ENCODE measurements at places on chromosomes 16 and 17.

- no peak for DNase-seq
Measured at GRCh38 chr16:77327717-77328116, 107.1 kb downstream of the ADAMTS18 start.

- no peak for DNase-seq
Measured at GRCh38 chr16:85869785-85870558, 29.0 kb upstream of the IRF8 start.

DNA sequence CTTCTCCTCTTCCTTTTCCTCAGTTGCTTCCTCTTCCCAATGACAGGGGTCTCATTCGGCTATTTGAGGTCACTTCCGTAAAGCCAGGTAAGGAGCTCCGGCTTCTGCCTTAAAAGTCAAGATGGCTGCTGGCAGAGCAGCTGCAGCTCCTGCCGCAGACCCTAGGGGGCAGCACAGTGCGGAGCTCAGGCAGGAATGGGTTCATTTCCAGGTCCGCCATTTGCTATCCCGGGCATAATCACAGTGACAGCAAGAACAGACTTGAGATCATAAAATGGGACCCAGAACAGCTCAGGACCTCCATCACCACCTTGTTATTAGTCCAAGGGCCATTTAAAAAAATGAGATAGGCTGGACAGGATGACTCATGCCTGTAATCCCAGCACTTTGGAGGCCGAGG lies 199.5 kb downstream of the ZNF18 start:
- no peak for DNase-seq

- DNase-seq = no peak
Measured at GRCh38 chr17:72234985-72235384, 114.2 kb downstream of the SOX9 start.

DNA sequence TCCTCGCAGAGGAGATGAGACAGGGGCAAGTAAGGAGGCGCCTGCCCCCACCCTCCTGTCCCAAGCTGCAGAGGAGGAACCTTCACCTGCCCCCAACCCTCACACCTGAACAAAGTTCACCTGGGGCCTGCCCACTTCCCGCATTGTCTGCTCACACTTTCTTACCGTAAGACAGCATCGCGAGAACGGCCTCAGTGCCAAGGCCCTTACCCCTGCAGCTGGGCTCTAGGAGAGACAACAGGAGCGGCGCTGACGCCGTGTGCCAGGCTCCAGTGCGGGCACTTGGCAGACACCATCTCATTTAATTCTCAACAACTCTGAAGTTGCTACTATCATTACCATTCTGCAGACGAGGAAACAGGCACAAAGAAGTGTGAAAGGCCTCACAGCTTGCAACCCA lies 4.1 kb downstream of the NAT9 start:
- no peak for DNase-seq

DNA sequence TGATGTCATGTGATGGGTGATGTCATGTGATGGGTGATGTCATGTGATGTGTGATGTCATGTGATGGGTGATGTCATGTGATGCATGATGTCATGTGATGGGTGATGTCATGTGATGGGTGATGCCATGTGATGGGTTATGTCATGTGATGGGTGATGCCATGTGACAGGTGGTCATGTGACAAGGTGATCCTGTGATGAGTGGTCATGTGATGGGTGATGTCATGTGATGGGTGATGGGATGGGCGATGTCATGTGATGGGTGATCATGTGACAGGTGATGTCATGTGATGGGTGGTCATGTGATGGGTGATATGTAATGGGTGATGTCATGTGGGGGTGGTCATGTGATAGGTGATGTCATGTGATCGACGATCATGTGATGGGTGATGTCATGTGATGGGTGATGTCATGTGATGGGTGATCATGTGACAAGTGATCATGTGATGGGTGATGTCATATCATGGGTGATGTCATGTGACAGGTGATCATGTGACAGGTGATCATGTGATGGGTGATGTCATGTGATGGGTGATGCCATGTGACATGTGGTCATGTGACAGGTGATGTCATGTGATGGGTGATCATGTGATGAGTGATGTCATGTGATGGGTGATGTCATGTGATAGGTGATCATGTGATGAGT lies 17.2 kb downstream of the CD300LB start:
- no peak for DNase-seq

DNA sequence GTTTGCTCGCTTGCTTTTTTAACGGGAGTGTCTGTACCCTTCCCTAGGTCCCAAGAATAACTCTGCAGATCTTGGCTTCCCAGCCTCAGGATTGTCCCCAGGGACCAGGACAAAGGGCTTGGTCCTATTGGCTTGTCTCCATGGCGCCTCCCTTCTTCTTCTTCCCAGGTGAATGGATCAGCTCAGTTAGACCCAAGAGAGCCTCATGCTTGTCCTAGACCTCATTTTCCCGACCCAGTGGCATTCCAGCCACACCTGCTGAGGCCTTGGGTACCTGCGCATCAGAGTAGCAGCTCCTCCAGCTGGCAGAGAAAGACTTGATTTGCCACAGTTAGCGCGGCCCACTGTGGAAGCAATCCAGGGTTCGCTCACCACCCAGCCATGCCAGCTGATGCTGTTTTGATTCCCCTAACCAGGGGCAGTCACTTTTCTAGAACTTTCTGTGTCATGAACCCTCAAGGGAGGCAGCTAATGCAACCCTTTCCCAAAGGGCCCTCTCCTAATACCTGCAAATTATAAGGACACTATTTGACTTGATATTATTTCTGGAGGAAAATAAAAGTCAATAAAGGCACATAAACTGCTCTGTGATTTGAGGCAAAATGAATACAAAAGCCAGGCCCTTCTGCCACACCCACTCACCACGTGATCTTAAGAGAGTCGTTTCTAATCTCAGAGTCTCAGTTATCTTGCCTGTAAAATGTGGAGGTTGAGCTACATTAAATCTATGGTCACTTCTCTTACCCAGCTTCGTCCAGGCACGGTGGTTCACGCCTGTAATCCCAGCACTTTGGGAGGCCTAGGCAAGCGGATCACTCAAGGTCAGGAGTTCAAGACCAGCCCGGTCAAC lies 13.9 kb downstream of the GPR142 start:
- no peak for DNase-seq

DNA sequence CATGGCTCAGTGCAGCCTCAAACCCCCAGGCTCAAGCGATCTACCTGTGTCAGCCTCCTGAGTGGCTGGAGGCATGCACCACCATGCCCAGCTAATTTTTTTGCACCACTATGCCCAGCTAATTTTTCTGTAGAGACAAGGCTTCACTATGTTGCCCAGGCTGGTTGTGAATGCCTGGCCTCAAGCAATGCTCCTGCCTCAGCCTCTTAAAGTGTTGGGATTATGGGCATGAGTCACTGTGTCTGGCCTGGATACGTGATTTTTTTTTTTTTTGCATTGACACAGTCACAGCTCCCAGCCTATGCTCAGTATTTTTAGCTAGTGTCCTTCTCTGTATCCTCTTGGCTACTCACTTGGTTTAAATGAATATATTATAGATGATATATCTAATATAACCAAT lies 377.0 kb upstream of the TNRC6C start:
- DNase-seq = no peak

DNA sequence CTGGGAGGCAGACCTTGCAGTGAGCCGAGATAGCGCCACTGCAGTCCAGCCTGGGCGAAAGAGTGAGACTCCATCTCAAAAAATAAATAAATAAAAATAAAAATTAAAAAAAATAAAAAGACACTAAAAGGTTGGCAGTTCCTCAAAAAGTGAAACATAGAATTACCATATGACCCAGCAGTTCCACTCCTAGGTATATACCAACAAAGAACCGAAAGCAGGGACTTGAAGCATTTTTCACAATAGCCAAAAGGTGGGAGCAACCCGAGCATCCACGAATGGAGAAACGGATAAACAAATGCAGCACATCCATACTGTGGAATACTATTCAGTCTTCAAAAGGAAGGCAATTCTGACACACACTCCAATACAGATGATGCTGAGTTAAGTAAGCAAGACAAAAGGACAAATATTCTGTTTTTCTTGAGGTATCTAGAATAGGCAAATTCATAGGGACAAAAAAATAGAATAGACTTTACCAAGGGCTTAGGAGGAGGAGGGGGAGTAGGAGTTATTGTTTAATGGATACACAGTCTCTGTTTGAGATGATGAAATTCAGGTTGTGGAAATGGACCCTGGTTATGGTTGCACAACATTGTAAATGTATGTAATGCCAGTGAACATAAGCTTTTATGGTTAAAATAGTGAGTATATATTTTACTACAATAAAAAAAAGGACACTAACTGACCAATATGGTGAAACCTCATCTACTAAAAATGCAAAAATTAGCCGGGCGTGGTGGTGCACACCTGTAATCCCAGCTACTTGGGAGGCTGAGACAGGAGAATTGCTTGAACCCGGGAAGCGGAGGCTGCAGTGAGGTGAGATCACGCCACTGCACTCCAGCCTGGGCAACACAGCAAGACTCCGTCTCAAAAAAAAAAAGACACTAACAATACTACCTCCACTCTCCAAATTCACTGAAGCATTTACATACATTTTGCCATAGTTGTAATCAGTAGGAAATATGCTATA lies 27.0 kb upstream of the SLC35B1 start:
- no peak for DNase-seq

DNA sequence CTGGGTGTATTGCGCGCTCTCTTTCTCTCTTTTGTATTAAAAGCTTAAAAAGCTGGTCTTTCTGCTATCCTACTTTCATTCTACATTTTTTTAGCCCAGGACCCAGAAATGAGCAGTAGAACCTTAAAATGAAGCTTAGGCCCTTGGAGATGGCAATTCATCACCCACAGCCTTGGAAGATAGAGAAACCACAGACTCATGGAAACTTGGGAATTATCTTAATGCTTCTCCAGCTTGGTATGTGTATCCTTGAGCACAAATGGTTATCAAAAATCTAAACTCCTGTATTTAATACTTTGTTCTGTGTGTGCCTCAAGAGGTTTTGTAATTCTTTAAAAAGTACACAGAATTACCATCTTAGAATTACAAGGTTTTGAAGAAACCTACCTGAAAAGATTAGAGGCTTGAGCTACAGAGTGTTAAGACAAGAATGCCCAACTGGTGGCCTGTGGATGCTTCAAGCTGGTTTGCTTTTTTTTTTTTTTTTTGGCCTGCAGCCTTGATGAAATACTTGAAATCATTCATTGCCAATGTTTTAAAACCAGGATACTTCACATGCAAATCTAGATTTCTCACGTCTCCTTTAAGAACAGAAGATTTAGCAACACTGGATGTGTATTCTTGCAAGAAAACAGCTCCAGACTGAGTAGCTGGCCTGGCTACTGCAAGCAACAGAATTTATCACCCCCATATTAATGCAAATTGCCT lies 105.0 kb downstream of the XYLT1 start:
- no peak for DNase-seq

DNA sequence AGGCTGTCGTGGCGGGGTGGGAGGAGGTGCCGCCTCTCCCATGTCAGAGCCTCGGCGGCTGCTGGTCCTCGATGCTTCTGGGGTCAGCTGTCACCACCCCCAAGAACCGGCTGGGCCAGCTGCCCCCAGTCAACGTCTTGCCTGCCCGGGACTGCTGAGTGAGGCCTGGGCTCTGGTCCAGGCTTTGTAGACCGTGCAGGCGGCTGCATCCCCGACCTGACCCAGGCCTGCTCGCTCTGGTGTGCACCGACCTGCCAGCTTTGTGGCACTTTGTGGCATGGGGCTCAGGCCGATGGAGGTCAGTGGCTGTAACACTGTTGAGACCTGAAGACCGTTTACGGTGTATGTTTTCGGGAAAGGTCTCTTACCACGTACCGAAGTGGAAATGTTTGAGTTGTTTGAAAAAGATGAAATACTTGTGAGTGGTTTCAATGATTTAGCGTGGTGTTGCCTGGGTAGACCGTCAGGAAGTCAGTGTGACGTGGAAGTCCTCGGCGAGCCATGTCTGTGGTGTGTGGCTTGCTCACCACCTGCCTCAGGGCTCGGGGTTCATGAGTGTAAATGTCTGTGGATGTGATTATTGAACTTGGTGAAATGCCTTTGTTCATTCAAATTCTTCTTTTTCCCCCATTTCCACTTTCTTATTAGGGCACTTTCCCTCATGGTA lies 53.2 kb upstream of the ZNF750 start:
- DNase-seq = no peak

DNA sequence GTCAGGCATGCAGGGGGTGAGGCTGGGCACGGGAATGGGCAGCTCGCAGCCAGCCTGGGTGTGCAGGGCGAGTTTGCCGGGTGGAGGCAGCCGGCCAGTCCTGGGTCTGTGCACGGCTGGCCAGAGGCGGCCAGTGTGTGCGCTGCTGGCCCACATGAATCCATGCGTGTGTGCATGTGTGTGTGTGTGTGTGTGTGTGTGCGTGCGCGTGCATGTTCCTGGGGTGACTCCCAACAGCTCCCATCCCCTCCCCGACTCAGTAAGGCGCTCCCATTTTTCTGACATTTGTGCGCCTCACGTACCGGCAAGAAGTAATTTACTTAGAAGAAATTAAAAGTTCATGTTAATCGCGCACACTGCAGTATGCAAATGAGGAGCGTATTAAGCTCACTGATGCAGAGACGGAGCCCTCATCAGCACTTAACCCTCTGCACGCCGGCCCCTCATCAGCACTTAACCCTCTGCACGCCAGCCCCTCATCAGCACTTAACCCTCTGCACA lies 55.4 kb upstream of the ACSF3 start:
- DNase-seq = no peak

DNA sequence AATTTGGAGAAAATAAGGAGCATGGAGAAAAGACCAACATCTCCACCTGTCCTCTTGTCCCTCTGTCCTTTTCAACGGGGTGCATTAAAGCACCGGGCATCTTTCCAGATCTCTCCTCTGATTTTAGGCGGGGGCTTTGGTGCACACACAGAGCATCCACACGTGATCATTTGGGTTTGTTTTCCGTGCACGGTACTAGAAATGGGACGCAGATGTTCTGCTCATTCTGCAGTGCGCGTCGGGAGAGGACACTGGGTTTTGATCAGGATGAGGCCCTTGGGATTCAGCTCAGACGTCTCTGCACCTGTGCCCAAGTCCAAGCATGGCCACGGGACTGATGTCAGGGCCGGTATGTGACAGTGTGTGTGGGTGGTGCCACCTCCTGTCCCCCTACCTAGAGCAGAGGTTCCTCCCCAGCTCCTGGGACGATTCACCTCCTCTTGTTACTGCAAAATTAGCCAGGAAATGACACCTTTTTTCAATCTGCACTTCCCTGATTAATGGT lies 31.9 kb downstream of the PDIA2 start:
- no peak for DNase-seq

DNA sequence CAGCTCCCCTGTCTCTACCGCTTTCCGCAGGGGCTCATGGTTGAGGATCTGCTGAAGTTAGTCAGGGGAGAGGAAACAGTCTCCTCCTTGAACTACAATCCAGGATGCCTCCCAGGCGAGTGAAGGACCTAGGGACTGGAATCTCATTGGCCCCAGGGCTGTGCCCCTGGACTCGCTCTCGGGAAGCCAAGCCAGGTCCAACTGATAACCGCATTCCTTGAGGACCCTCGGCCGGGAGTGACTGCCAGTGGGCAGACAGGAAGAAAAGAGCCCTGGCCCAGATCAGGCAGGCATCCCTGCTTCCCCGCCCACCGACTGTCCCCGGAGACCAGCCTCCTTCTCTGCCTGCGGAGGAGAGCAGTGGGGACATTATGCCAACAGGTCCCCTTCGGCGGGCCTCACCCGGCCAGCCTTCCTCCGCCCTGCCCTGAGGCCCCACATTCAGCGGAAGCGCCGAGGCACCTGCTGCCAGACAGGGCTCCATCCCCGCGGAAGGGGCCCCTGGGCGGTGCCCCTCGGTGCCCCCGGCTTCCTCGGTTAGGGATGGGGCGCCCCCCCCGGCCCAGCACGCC lies 776 bp downstream of the LRRC75A start:
- DNase-seq = no peak

Measured in C1 segment of cervical spinal cord (tissue), 14 donors.